ENCODE measurements at places on chromosomes 3 and 15. TPM values are rescaled to one million over a fixed set of nuclear protein-coding genes. Genes with fewer than 3 reads are reported as not detected.

ANKRD63 gene
- total RNA-seq, result not detected

DUOX1 gene
- 0.85 TPM for total RNA-seq

LYZL4 gene
- total RNA-seq, result not detected

ZNF502 gene
- 3.9 TPM for total RNA-seq

GPR27 gene
- total RNA-seq, result 0.38 TPM

GP9 gene
- not detected for total RNA-seq

GATM gene
- total RNA-seq, result 28.6 TPM

IRAK2 gene
- 13.0 TPM for total RNA-seq

IP6K1 gene
- 30.3 TPM for total RNA-seq

ZDHHC23 gene
- total RNA-seq, result 2.4 TPM

ADGRG7 gene
- not detected for total RNA-seq

SGO1 gene
- not detected for total RNA-seq

PARP15 gene
- total RNA-seq, result 4.9 TPM

RETNLB gene
- not detected for total RNA-seq

CPA3 gene
- 1.9 TPM for total RNA-seq

ITIH1 gene
- not detected for total RNA-seq

IL17RB gene
- total RNA-seq, result 0.49 TPM

MESP1 gene
- 10.3 TPM for total RNA-seq

NME9 gene
- total RNA-seq, result 0.66 TPM

VGLL4 gene
- 37.6 TPM for total RNA-seq

SLC51B gene
- not detected for total RNA-seq

RPS17 gene
- total RNA-seq, result 2,302 TPM

RBM5 gene
- 236 TPM for total RNA-seq

IGDCC3 gene
- total RNA-seq, result not detected

TXNRD3 gene
- total RNA-seq, result 13.6 TPM

CKMT1B gene
- not detected for total RNA-seq

PLSCR1 gene
- total RNA-seq, result 182 TPM

C3orf20 gene
- total RNA-seq, result not detected

GOLGA8H gene
- total RNA-seq, result 4.1 TPM

CCR3 gene
- not detected for total RNA-seq

NR1I2 gene
- not detected for total RNA-seq

BCL2A1 gene
- total RNA-seq, result not detected
